Activated CD4-positive, alpha-beta T cell treated with anti-CD3 and anti-CD28 coated beads, Interleukin-2, amount 50 U/mL, for 24 hours (primary cell): ENCODE measurements at places on chromosomes 3 and 15.

GRCh38 chr3:77599948-77600347 is 560.0 kb downstream of the ROBO2 start:
- no peak for DNase-seq

- no peak for DNase-seq
These were observed 8.7 kb downstream of the ESYT3 start for GRCh38 chr3:138443091-138443490.

GRCh38 chr3:171566803-171567422 is 106.7 kb upstream of the TNIK start:
- no peak for DNase-seq

- no peak for DNase-seq
These were observed 7.9 kb downstream of the TNFSF10 start for GRCh38 chr3:172515130-172515918.

- DNase-seq = no peak
These were observed 842.8 kb downstream of the SI start for GRCh38 chr3:164235289-164236028.

- DNase-seq = no peak
These were observed 21.1 kb upstream of the KLHL6 start for GRCh38 chr3:183576487-183577107.

- no peak for DNase-seq
These were observed 810 bp upstream of the THRB start for GRCh38 chr3:24495326-24495994.

DNA sequence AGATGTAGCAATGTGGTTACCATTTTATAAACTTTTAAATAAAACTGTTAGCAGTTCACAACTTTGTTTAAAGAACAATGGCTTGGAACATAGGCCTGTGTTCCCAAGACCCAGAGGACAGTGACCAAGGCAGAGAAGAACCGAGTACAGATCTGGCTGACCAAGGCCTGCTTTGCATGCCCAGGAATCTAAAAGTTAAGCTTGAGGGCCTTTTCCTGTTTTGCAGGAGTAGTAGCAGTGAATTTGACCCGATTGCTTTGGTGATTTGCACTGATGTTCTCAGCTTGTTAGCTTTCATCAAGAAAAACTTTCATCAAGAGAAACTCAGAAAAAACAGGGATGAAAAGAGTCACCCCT is 9.9 kb downstream of the FILIP1L start:
- DNase-seq = no peak

DNA sequence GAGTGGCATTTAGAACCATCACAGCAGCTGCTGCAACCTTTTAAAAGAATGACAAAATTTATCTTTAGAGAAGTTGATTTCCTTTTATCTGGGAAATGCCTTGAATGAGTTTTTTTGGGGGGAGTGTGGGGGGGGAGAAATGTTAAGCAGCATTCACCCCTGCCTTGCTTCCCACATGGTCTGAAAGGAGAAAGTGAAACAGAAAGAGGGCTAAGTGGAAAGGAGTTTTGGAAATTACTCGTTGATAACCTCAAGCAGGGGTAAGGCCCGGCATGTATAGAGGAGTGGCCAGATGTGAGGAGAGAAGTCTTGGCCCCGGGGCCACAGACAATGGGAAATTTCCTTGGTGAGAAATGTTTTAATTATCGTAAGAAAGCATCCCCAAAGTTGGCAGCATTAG is 23.5 kb downstream of the B3GALNT1 start:
- no peak for DNase-seq
